Thoracic aorta (tissue), 2 donors: ENCODE measurements at places on chromosomes 1 and 21. TPM values are rescaled to one million over a fixed set of nuclear protein-coding genes. Genes with fewer than 3 reads are reported as not detected.

The SYTL1 gene
- total RNA-seq: 5.5 TPM

The TNFAIP8L2 gene
- 14.1 TPM for total RNA-seq

The NBL1 gene
- total RNA-seq: 77.0 TPM

The POLR3GL gene
- 16.9 TPM for total RNA-seq

The PADI2 gene
- 0.27 TPM for total RNA-seq

The UMODL1 gene
- 0.14 TPM for total RNA-seq

The MYOC gene
- 38.4 TPM for total RNA-seq

The DMAP1 gene
- total RNA-seq: 68.0 TPM

The TMCC2 gene
- 6.8 TPM for total RNA-seq

The FBXO2 gene
- total RNA-seq: 12.9 TPM

The CASZ1 gene
- 27.9 TPM for total RNA-seq

The JAM2 gene
- total RNA-seq: 20.9 TPM

The PLPP3 gene
- total RNA-seq: 271 TPM

The B3GALT5 gene
- 0.14 TPM for total RNA-seq
